ENCODE measurements at places on chromosomes 4 and X.

DNA sequence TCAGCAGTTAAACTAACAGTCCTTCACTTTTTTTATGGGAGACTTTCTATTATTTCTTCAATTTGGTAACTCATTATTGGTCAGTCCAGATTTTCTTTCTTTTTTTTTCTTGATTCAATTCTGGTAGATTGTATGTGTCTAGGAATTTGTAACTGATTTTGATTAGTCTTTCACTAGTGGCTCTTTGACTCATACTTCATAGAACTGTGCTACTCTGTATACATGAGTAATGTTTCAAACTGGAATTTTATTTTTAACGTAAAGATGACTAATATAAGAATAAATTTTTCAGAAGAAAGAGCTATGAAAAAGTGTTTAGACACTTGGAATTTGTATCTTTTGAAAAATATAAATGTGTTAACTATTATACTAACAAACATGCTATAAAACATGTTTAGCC is 813.0 kb downstream of the TRAM1L1 start:
- no peak for DNase-seq

GRCh38 chr4:71550220-71551165 is 211.7 kb downstream of the SLC4A4 start:
- DNase-seq = no peak

- DNase-seq = no peak
These were observed 258.9 kb downstream of the SPANXN1 start for GRCh38 chrX:145506214-145506613.

- DNase-seq = no peak
These were observed 330.3 kb upstream of the FAM241A start for GRCh38 chr4:111814961-111815360.

- DNase-seq = no peak
These were observed 194.3 kb downstream of the ARHGAP24 start for GRCh38 chr4:85669204-85669603.

DNA sequence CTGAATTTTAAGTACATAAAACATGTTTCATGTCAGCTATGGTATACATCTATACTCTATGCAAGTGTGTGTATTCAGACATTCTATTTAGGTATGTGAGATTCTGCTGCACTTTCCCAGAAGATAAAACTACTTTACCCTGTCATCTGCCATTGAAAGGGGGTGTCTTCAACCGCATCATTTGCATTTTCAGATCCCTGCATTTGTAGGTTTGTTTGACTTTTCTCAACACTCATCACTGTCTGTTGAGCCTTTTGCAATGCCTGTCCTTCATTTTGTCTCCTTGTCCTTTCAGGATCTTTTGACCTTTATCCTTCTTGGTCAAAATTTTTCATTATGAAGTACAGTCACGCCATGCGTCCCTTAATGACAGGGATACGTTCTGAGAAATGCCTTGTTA is 103.5 kb downstream of the TMA16 start:
- no peak for DNase-seq

GRCh38 chr4:40251366-40251765 is 54.5 kb downstream of the RHOH start:
- no peak for DNase-seq

GRCh38 chrX:149476513-149476912 is 28.6 kb downstream of the IDS start:
- no peak for DNase-seq

GRCh38 chr4:87949961-87950360 is 25.6 kb upstream of the SPP1 start:
- DNase-seq = no peak

DNA sequence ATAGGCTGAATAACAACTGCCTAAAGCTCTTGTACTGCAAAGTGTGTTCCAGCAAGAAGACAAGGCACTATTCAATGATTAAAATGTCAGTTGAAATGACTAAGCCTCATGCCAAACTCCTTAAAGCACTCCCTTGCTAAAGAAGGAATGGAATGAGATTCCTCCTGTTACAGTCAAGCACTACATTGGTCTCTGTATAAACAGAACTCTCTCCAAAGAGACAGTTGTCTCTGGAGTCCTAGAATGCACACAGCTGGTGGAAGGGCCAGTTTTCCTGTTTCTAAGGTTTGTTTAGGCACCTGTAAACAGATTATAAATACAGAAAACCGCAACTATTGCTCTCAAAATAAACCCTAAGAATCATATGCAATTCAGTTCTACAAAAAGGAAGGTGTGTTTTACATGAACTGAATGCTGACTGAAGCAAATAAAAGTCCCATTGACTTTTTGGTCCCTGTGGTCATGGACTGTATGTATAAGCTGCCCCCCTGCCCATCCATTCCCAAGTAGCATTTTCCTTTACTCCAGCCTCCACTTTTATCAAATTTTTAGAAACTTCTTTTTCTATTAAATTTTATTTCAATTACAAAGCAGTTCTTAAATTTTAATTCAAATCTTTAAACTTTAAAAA is 47.0 kb downstream of the FAT1 start:
- DNase-seq = no peak

DNA sequence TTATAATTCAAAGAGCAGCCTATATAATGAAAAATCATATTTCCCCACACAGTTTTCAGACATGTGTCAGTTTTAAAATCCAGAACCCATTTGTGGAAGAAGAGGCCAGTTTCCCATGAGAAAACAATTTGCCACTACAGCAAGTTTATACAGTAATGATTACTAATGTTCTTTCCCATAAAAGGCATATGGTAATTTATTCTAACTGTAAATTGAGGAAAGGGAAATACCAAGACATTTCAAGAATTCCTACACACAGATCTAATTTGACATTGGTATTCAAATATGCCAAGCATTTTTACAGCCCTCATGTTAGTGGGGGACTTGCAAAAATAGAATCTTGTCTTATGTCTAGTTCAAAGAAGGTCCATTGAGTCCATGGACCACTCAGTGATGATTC is 1368.6 kb downstream of the FSTL5 start:
- DNase-seq = no peak

DNA sequence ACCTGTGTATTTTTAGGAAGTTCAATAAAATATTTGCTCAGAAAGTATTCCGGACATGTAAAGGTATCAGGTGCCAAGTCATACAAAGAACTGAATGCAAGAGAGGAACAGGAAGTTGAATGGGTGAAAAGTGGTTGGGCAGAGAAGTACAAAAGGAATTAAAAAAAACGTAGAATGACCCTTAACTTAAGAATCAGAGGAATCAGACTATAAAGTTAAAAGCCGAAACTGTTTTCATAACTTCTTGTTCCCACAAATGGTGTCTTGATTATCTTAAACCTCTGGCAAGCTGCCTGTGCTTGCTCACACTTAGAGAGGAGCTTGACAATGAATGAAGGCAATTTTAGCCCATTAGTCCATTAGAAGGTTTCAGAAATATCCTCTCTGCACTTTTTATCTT is 81.6 kb upstream of the HHIP start:
- DNase-seq = no peak

DNA sequence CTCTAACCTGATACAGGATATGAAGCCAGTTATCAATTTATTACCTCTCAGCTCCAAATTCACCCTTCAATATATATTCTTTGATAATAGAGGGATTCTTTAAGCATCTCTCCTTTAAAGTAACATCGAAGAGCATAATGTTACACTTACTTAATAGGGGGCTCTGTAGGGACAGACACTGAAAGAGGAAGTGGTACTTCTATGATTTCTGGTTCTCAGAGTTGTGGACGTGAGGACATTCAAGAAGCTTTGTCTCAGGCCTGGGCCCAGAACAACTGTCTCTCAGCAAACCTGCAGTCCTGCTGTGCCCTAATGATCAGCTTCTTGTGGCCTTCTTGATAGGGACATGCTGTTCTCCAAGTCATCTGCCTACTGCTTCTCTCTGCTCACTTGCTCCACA is 4.2 kb upstream of the ZXDB start:
- no peak for DNase-seq

DNA sequence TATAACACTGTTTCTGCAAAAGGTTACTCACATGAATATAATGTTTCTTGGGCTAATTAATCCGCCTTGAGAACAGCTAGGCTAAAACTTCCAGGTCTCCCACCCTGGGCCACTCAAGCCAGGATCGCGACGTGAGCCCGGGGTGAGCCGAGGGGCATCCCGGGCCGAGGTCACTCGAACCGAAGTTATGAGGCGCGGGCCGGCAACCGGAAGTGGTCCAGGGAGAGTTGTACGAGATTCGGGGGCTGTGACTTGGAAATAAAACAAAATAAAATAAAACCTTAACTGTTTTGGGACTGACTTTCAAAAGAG is 317 bp downstream of the CMC4 start:
- DNase-seq = no peak

GRCh38 chr4:89493367-89493766 is 185.8 kb upstream of the GPRIN3 start:
- no peak for DNase-seq

DNA sequence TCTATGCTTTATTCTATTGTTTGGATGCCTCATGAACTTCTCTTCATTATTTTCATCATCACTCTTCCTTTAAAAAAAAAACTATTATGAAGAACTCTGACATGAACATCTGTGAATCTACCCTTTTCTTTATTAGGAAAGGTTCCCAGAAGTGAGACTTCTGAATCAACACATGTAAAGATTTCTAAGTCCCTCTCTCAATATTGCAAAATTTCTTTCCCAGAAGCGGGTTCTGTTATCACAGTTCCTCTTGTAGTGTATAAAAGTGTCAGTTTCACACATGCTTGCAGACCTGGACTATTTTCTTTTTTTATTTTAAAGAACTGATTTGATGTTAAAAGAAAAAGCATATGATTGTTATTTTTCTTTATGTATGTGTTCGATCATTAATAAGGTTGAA is 330.8 kb upstream of the KLF3 start:
- DNase-seq = no peak

DNA sequence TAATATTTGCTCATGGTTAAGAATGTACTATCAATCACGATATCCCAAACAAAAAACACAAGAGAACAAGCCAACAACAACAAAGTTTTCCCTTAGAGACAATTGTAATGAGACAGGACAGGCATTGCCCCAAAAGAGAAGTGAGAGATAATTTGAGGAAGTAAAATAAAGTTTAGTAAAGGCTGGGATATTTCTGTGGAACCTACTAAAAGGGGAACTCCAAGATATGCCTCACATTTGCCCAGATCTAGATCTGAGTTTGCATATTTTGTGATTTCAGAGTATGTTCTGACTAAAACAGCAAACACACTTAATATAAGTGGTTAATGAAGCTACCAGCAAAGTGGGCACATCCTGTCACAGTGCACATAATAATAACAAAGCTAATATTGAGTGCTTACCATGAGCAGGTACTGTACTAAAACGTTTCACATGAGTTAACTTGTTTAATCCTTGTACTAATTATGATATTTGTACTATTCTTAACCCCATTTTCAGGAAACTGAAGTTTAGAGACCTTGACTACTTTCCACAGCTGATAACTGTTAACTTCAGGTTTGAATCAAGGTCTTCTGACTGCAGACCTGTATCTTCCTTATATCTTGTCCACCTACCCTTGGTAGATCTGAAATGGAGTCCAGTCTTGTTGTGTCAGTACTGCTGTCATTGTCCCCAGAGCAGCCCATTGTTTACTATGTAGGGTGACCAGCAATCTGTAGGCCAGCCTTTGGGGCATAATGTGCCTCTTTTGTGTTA is 26.0 kb upstream of the BMP2K start:
- DNase-seq = peak; percentile 10

DNA sequence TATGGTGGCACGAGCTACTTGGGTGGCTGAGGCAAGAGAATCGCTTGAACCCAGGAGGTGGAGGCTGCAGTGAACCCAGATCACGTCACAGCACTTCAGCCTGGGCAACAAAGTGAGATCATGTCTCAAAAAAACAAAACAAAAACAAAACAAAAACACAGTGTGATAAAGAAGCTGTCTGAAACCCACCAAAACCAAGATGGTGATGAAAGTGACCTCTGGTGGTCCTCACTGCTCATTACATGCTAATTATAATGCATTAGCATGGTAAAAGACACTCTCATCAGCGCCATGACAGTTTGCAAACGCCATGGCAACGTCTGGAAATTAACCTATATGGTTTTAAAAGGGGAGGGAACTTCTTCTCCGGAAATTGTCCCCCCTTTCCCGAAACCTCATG is 29.4 kb upstream of the OPHN1 start:
- peak; percentile 2 for DNase-seq

GRCh38 chr4:121829511-121829910 is 5.8 kb upstream of the CCNA2 start:
- no peak for DNase-seq

GRCh38 chrX:69493193-69493592 is 10.9 kb upstream of the NALF2 start:
- peak; percentile 33 for DNase-seq

DNA sequence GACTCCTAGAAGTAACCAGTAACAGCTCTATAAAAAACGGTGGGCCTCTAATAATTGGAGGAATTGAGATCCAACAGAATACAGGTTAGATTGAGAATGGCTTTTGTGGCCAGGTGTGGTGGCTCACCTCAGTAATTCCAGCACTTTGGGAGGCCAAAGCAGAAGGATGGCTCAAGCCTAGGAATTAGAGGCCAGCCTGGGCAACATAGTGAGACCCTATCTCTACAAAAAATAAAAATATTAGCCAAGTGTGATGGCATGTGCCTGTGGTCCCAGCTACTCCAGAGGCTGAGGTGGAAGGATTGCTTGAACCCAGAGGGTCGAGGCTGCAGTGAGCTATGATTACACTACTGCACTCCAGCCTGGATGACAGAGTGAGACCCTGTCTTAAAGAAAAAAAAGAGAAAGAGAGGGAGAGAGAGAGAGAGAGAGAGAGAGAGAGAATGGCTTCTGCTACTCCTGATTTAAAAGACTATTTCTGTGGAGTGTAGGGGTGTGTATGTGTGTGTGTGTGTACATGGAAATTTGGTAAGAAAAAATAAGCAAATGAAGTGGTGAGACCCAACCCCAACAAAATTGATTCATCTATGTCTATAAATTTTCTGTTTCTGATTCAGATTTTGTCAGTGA is 89.3 kb downstream of the FRMPD4 start:
- DNase-seq = no peak

- no peak for DNase-seq
These were observed 31.9 kb downstream of the CPEB2 start for GRCh38 chr4:15034071-15034764.

DNA sequence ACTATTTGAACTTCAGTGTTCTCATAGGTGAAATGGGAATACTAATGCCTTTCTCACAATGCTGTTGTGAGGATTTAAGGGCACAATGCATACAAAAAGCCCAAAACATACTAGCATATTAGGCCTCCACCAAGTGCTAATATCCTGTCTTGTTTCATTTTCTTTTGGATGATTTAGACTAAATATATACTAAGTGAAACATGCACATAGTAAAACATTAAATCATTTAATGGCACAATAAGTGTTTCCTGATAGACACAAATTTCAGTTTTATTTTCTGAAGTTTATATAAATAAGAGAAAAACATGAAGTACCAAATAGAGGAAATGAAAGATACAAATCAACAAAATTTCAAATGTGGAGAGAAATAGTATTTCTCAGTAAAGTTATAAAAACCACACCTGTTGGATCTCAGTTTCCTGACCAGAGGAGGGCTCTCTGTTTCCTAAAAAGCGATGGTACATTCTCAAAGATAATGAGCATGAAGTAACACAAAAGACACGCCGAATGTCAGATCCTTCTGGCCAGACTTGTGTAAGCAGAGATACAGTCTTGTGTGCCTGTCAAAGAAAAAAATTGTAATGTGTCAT is 25.1 kb downstream of the DDX60 start:
- no peak for DNase-seq
